ENCODE measurements at places on chromosomes 3 and 15. TPM values are rescaled to one million over a fixed set of nuclear protein-coding genes. Genes with fewer than 3 reads are reported as not detected.

The FOXB1 gene
- not detected for total RNA-seq

The MORC1 gene
- under 0.01 TPM for total RNA-seq

The ADGRG7 gene
- total RNA-seq = under 0.01 TPM

The VGLL3 gene
- total RNA-seq = 2.0 TPM

The NXPE3 gene
- 13.8 TPM for total RNA-seq

The PAK2 gene
- total RNA-seq = 61.0 TPM

The AEN gene
- 2.7 TPM for total RNA-seq

The MKRN2OS gene
- total RNA-seq = not detected

The RAD51 gene
- 0.74 TPM for total RNA-seq

The SNRPA1 gene
- total RNA-seq = 17.7 TPM

The CLRN1 gene
- not detected for total RNA-seq

The PLSCR2 gene
- not detected for total RNA-seq

The BCHE gene
- 14.0 TPM for total RNA-seq

The LOXL1 gene
- 3.0 TPM for total RNA-seq

The VPS39 gene
- 55.1 TPM for total RNA-seq

The CP gene
- 0.98 TPM for total RNA-seq

The BRK1 gene
- total RNA-seq = 96.6 TPM

The TMC3 gene
- 0.25 TPM for total RNA-seq

The SNTN gene
- not detected for total RNA-seq

The SLC41A3 gene
- 52.1 TPM for total RNA-seq

The TAGLN3 gene
- 105 TPM for total RNA-seq

The SLC28A1 gene
- total RNA-seq = not detected

The PHLDB2 gene
- total RNA-seq = 8.4 TPM

The GP5 gene
- under 0.01 TPM for total RNA-seq

The SLC25A20 gene
- 8.6 TPM for total RNA-seq

The SPINT1 gene
- 1.5 TPM for total RNA-seq

The CCDC54 gene
- total RNA-seq = 0.25 TPM

The EPB42 gene
- 1.2 TPM for total RNA-seq

The TEX55 gene
- not detected for total RNA-seq

The TLR9 gene
- not detected for total RNA-seq

The CRABP1 gene
- 16.5 TPM for total RNA-seq

The UNC13C gene
- 10.8 TPM for total RNA-seq

The GRAMD1C gene
- 6.4 TPM for total RNA-seq

The IGSF10 gene
- 0.74 TPM for total RNA-seq

The MEF2A gene
- total RNA-seq = 38.4 TPM

The ATP13A5 gene
- total RNA-seq = 0.49 TPM

The CPN2 gene
- not detected for total RNA-seq

The GOLGA6L7 gene
- not detected for total RNA-seq

The PLEKHO2 gene
- 4.9 TPM for total RNA-seq

The C3orf22 gene
- not detected for total RNA-seq

The POLQ gene
- total RNA-seq = 2.0 TPM

The CFAP20DC gene
- 1.2 TPM for total RNA-seq

The SCN5A gene
- total RNA-seq = 1.5 TPM

The SAMD7 gene
- not detected for total RNA-seq

The SLC22A14 gene
- 0.25 TPM for total RNA-seq

The ARID3B gene
- 4.4 TPM for total RNA-seq

The SAMMSON gene
- not detected for total RNA-seq

The CHST14 gene
- 2.0 TPM for total RNA-seq

The NME9 gene
- total RNA-seq = 3.9 TPM

The C15orf62 gene
- not detected for total RNA-seq
